ENCODE measurements at places on chromosomes 5 and 9.

- no peak for DNase-seq
Measured at GRCh38 chr5:15948190-15948589, 231.4 kb downstream of the MARCHF11 start.

DNA sequence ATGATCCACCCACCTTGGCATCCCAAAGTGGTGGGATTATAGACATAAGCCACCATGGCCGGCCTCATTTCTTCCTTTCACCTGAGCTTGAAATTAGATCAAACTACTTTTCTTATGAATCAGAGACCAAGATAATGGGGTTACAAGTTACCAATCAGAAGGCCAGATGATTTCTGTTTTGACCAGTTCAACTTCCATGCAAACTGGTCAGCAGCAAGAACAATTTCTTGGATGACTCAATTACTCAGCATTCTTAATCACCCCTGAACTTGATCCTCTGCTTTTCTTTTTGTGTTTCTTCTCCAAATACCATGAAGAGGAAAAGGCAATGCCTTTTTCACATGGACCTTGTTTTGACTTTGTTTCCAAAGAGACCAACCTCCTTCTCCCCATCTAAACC, 10.0 kb upstream of the PLIN2 start:
- no peak for DNase-seq

DNA sequence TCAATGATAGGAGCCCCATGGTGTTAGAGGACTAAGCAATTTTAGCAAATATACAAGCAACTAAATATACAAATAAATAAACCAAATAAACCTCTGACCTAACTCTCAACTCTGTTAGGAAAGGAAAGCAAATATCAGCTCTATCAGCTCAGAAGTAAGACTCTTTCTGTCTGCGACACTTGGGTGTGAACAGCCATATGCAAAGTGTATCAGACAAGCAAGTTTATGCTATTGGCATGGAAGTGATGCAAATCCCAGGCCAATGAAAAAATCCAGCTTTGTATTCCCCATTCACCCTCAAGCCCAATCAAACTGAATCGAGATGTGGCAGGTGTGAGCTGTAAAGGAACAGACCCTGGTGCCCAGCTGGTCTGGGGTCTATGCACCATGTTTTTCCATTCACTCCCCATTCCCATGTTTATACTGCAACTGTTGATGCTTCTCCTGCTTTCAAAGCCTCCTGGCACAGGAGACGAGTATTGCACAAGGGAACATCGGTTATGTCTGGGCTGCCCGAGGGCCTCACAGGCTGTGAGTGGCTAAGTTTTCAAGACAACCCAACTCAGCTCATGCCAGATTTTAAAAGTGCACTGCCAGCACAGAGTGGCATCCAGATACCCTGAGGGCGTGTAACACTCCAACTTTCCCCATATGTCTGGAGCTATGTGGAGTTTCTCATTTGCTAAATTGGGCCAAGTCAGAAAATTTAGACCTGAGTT, 73.1 kb downstream of the FEM1C start:
- no peak for DNase-seq

GRCh38 chr5:82540301-82540700, 262.1 kb upstream of the RPS23 start:
- DNase-seq, result no peak

DNA sequence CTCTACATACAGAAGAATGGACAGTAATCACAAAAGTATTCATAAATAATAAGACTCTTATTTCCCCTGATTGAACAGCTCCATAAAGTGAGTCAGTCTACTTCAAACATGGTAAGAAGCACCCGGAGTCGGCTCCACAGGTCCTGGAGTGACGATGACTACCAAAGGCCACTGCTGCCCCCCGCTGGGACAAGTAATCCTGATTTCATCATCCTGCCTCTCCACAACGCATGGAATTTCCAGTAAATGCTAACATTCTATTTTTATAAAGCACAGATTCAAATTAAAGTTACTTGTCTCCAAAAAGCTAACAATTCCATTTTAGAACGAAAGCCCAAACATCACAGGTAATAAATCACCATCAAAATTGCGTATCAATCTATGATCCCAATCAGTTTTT, 16.2 kb downstream of the ATPSCKMT start:
- no peak for DNase-seq

- no peak for DNase-seq
Measured at GRCh38 chr5:77046416-77047073, 16.3 kb downstream of the AGGF1 start.

GRCh38 chr5:139180850-139181249, 17.3 kb downstream of the SIL1 start:
- DNase-seq, result no peak

DNA sequence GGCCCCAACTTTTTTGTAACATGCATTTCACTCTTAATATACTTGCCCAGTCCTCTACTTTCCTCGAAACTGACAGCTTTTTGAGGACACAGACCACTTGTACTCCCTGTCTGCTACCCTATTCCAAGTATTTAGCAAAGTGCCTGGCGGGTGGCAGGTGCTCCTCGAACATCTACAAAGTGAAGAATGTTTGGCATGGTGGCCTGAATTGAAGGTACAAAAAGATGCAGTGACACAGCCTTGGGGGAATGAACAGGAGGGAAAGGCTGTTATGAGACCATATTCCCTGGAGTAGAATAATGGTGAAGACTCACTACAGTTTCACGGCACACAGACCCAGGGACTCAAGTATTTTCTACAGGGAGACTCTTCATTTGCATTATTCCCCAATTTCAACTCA, 590.9 kb downstream of the PRELID2 start:
- DNase-seq, result no peak

- DNase-seq, result no peak
Measured at GRCh38 chr9:15572200-15572770, 19.4 kb downstream of the CCDC171 start.

DNA sequence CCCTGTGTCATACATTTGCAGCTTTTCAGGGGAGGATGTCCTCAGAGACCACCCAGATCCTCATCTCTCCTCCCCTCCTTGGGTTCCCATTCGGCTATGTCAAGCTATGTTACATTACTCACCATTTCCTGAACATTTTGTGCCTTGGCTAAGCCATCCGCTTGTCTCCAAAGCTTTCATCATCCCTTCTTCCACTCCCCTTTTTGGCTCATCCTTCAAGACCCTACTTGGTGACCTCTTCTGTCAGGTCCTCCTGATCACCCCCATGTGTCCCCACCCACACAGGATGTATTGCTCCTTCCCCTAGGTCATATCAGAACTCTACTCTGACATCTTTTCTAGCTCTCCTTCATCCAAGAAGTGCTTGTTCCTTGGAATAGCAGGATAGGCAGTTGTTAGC, 81.8 kb downstream of the BOD1 start:
- DNase-seq, result no peak

GRCh38 chr5:115709585-115709984, 83.7 kb upstream of the TMED7 start:
- DNase-seq, result no peak

GRCh38 chr9:113588242-113588810, 124.8 kb downstream of the RGS3 start:
- no peak for DNase-seq

DNA sequence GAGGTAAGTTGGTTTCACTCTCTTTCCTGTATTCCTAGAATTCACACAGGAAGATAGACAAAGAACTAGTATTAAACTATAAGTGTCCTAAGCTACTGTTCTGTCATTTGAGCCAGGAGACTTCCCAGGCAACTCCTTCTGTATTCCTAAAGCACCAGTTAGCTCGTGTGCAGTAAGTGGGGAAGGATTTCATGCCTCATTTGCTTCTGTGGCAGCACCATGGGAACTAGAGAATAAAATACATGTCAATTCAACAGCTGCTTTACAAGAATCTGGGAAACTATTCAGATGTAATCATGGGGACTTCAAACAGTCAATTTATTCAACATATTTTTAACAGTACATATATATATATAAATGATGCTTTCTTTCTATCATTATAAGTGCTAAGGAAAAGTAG, 762.3 kb downstream of the PRELID2 start:
- no peak for DNase-seq

GRCh38 chr5:59276325-59276675, 617.2 kb downstream of the PDE4D start:
- no peak for DNase-seq

DNA sequence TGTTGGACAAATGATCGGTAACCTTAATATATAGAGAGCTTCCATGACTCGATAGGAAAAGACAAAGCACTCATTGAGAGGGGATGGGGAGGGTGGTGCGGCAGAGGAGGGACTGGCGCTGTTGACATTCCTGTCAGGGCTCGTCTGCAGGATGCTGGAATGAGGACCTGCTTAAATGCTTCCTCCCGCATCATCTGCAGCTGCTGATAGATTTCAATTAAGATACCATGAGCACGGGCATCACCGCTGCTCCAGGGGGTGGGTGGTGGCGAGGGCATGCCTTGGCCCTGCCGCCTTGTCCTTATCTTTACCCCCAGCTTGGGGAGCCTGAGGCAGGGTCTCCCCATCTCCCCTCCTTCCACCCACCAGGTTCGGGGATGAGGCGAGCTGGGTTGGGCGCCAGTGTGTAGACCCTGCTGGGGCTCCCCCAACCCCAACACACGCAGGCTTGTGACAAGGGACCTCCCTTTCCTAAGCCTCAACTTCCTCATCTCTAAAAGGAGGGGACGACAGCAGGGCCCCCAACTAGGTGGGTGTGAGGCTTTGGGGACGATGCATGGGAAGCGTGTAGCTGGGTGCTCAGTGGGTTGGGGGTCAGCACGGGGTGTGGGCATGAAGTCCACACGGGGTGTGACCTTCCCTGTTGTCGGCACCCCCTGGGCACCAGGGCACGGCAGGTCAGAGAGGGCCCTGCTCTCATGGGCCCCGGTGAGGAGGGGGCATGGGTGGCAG, 11.7 kb upstream of the QRFP start:
- no peak for DNase-seq

GRCh38 chr9:135492886-135493669, 7.4 kb upstream of the MRPS2 start:
- DNase-seq, result no peak

DNA sequence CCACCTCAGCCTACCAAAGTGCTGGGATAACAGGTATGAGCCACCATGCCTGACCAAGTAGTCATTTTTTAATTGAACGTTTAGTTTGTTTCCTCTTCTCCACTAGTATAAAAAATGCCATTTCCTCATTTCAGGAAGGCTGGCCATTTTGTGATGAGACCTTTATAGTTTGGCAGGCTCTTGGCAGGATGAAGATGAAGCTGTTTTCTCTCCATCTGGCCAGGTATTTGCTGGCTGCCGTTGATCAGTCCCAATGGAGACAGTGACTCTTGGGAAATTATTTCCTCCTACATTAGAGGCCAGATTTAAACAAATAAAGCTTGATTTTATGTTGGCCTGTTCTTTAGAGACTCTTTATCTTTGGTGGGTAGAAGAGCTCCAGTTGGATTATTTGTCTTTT, 199.0 kb downstream of the ARHGAP26 start:
- DNase-seq, result no peak

GRCh38 chr9:18976221-18976708, 56.7 kb downstream of the SAXO1 start:
- no peak for DNase-seq

DNA sequence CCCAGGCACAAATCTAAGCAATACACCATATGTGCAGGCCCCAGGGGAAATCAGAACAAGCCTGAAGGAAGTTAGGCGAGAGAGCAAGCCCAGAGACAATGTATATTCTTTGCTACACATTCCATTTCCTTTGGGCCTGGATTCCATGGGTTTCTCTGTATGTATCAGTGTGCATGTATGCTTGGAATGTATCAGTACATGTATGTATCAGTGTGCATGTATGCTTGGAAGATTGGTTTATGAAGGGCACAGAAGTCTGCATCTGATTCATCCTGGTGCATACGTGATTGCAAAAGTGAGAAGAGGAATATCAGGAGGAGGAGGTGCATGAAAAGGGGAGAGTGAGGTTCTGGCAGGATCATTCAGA, 232.6 kb upstream of the ANKRD55 start:
- no peak for DNase-seq

- DNase-seq, result no peak
Measured at GRCh38 chr9:91415290-91415689, 8.3 kb downstream of the NFIL3 start.

- no peak for DNase-seq
Measured at GRCh38 chr5:81761270-81761669, 10.4 kb upstream of the SSBP2 start.

GRCh38 chr9:126638571-126639132, 24.9 kb downstream of the LMX1B start:
- DNase-seq, result no peak

DNA sequence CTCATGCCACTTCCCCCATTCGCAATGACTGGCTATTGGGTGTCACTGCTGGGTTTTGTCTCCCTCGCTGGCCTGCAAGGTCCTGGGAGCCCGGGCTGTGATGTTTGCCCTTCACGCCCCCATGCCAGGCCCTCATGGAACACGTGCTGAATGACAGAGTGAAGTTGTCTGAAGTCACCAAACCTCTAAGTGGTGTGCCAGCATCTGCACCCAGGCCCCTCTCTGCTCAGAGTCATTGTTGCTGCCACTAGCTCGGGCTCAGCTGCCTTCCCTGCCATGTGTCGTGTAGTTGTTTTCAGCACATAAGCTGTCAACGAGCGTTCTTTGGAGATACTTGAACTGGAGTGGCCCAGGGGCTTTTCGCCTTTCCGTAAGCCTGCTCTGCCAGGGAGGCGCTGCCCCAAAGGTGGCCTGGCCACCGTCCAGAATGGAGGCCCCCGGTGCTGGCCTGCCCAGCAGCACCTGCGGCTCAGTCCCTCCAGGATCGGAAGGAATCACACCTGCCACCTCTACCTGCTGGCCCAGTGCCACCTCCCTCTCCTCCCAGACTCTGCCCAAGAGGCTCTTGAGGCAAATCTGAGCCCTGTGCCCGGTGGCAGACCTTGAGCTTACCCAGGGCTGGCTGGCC, 250.1 kb downstream of the PBX3 start:
- no peak for DNase-seq

DNA sequence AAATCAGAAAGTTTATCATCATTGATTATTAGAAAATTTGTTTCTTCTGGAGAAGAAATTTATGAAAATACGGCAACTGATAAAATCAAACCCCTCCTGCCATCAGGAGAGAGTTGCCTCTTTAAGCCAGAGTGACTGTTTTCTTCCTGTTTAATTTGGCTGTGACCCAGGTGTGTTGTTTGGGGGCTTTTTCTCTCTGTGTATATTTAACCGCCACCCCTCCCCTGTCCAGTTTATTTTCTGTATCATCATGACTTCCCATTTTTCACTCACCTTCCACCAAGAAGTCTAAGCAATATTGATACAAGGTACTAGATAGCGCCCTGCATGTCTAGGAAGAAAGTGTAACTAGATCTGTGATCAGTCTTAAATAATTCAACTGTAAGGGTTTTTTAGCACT, 50.1 kb downstream of the FAM78A start:
- DNase-seq, result no peak

DNA sequence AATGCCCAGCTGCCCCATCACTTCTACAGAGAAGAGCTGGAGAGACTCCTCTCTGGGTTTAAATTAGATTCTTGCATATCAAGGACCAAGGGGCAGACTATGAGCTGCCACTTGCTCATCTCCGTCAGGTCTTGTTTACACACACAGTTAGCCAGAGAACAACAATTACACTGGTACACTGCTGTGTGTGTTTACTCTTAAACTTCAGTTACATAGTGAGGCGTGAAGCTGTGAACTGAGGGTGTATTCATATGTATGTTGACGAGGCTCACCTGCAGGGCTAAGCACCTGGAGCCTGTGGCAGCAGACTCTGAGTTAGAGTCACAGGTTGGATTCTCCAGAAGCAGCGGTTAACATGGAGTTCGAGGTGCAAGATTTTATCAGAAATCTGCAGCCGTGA, 155.4 kb upstream of the ANKH start:
- DNase-seq, result no peak

All from stimulated activated CD4-positive, alpha-beta T cell treated with anti-CD3 and anti-CD28 coated beads, Interleukin-1b, Interleukin-23, amount 100 ng/mL, for 1 hour (primary cell).